Brain pericyte (primary cell): ENCODE measurements at places on chromosomes 1 and 21.

DNA sequence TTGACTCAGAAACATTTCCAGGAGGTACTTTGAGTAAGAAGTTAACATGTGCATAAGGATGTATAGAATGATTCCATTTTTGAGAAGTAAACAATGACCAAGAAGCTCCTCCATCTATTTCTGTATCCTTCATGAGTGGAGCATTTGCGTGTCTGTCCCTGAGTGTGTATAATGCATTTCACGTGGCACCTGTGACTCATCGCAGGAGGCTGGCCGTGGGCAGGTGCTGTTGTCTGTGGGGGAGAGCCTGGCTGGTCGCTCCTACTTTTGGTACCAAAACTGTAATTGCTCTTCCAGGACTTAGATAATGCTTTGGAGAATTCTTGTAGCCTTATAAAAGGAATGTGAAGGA, 16.5 kb downstream of the SLC37A1 start:
- DNase-seq, result no peak

DNA sequence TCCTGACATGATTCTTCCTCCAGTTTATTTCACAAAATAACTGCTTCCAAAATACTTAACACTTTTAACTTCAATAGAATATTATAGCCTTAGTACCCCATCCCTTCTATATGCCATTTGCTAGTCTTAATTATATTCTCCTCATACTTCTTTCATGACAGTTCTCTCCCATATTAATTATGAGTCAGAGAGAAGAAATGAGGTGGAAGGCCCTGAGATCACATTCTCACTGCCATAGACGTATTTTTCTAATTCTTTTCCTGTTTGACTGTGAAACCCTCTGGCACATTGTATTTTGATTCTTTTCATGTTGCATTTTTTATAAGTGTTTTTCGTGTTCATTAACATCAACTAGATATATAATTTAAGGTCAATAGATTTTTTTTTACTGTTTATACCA, 88.4 kb downstream of the GTF2B start:
- no peak for DNase-seq

DNA sequence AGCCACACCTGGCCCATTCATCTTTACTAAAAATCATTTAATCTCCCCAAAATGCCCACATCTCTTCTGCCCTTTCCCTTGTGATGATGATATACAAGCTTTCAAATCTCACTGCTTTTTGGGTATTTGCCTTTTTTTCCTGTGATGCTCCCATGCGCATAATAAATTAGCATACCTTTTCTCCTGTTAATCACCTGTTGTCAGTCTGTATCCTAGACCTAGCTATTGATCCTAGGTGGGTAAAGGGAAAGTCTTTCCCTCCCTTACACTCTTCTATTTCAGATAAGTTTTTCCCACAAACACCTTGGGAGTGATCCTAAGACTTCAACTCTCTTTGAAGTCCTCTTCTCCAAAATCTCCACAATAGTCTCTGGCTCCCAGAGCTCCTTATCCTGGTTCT, 12.0 kb upstream of the SLC35A3 start:
- DNase-seq, result no peak

DNA sequence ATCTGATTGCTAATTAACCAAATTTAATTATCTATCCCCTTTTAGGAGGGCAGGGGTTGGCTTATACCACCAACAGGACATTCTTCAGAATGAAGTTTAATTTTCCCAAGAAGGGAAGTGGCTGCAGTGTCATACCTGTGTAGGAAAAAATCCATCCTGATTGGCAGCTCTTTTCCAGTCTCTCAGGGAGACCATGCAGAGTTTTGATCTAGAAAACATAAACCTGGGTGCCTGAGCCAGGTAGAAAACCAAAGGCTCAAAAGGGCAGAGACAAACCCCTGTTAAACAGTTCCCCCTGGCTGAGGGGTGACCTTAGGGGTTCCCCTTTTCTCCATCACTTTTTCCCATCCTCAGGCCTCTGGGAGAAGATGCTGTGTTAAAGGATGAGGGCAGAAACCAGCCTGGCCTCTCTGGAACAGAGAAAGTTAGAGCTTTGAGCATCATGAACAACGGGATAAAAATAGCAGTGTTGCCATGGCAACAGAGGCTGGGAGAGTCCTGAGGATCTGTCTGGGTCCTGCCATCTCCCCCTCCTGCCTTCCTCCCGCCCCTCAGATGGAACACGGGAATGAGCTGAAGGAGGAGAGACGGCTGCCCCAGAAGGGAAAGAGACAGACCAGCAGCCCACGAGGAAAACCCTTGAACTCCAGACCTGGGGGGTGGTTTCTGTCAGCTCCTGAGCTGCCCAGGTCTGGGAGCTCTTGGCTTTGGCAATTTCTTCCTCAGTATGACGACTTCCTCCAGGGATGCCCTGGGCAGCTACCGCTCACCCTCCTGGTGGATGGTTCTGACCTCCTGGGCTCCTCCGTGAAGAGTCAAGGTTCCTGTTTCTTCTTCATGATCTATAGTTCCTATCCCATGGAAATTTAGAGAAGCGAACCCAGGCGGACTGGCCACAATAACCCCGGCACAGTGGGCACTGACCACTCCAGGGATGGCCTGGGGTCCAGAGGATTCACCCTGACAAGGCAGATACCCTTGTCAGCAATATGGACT, 14.0 kb upstream of the LEMD1 start:
- DNase-seq, result no peak

- no peak for DNase-seq
These were observed 49.7 kb downstream of the RASSF5 start for GRCh38 chr1:206556750-206557635.

DNA sequence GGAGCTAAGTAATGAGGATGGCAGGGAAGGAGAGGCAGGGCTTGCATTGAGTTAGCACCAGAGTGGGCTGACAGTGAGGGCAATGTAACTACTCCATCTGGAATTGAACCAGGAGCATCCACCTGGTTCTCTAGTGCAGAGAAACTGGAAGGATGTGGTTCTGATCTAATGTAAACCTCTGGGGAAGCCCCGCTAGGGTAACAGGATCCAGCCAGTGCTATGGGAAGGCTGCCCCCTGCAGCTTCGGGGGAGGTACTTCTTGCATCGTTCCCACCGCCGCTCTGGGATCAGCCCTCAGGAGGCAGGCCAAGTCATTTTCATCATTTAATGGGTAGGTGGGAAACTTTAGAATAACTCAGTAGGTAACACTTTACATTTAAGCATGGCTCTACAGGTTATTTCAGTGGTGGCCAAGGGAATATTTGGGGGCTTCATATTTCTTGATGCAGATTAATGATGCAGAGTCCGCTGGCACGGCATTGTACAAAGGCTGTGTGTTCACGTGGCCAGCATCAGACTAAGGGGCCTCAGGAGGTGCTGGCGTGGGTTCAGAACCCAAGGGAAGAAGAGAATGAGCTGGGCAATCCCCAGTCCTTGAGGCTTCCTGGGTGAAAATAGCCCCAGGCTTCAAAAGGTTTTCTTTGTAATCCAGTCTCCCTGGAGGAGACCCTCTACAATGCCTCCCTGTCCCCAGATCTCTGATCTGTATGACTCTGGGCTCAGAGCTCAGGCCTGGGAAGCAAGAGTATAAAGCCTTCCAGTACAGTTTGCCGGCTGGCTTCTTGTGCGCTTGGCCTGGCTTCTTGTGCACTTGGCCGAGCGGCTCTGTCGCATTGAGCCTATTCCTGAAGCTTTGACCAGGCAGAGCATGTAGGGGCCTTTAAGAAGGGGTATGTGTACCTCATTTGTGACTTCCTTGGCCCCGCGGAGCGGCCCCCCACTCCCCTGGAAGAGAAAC, 26.4 kb upstream of the KAZN start:
- DNase-seq, result no peak

DNA sequence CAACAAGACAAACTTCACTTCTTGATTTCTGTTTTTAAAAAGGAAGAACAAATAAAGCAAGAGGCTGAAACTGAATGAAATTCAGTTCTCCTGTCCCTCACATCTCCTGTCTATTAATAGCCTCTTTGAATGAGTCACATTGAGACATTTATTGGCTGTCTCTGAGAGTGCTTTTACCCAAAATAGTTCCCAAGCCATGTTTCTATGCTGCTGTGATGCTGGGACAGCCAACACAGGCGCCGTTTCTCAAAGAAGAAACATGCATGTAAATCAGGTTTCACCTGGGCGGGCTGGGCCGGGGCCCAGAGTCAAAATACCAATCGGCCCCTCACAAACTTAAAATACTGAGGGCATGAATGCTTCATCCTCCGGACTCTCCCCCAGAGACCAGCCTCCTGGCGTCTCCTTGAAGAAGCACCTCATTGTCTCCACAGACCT, 105.2 kb downstream of the EDEM3 start:
- no peak for DNase-seq

GRCh38 chr1:99279525-99279924, 15.2 kb downstream of the PLPPR4 start:
- no peak for DNase-seq

DNA sequence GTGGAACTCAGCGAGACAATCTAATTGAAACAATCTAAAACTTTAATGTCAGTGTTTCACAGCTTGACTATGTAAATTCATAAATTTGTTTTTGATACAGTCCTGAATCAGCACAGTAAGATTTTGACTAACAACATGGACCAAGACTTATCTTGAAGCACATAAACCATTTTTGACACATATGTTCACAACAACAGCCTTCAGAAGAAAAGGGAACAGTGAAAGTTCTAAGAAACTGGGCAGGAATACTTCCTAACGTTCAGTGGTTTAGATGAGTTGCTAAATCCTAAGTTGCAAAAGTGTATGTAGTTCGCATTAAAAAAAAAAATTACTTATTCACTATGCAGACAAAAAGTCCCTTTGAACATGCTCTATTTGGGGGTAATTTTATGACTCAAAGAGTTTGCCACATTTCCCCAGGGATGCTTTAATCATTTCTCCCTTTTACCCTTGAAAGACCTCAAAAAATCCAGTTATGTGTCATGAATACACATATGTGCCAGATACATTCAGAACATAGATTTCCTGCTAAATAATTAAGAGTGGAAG, 120.2 kb downstream of the MRPL39 start:
- no peak for DNase-seq

DNA sequence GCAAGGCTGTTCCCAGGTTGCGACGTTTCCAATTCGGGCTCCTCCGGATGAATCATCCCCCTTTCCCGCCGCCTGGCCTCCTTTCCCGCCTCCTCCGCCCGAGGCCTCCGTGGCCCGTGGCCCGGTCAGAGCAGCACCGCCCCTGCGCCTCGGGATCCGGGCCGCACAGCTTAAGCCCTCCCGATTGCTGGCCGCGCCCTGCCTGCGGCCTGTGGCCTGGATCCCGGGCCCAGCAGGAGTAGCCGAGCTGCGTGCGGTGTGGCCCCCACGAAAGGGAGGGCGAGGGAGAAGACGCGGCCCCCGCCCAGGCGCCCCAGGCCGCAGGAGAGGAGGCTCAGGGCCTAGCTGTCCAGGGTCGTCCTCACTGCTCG, 1.0 kb downstream of the TMEM200B start:
- DNase-seq, result no peak

DNA sequence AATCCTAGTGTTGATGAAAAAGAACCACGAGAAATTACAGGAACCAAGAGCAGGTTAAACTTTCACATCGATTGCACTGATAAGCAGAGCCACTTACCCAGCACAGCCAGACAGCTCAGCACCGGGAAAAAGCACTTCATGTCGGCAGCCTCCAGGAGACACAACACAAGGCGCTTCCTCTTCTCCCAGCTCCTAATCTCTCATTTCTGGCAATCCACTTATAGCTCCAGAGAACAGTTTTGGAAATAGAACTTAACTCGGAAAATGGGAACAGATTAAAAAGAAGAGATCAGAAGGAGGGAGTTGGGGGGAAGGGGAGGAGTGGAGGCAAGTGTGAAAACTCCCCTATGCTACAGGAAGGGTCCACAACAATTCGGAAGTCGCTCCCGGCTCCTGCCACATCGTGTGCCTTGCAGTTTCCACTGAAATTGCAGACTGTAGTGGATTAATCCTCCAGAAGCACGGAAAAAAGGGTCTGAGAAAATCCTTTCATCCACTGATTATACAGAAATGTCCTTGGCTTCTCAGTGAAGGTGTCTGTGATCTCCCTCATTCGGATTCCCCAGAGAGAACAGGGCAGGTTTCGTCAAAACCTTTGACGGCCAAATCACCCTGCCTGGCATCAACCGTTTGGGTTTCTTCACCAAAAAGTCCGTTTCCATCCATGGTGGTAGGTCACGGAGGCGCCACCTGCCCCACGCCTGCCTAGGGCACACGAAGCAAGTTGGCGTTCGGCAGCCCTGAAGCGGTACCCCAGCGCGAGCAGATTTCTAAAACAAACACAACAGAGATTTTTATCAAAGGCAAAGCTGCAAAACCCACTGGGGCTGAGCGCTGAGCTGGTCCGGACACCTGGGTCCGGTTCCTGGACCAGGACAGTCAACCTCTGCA, 1.1 kb downstream of the IGSF3 start:
- no peak for DNase-seq

DNA sequence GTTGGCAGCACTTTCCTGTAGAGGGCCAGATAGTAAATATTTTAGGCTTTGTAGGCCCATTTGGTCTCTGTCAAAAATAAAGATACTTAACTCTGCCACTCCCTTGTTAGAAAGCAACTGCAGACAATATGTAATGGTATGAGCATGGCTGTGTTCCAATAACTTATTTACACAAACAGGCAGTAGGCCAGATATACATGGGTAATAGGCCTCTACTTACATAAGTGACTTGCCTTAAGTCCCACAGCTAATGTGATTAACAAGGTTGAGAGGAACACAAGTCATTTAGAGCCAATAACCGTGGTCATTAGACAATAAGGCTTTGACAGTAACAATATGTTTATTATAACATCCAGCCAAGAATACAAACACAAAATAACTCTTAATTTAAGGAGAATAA, 17.4 kb downstream of the CCT8 start:
- DNase-seq, result no peak

GRCh38 chr21:42061195-42061985, 9.7 kb upstream of the UMODL1 start:
- no peak for DNase-seq

- DNase-seq, result no peak
These were observed 262.5 kb upstream of the B3GALT2 start for GRCh38 chr1:193448682-193449461.

GRCh38 chr1:245842106-245842505, 665.0 kb downstream of the SMYD3 start:
- no peak for DNase-seq

DNA sequence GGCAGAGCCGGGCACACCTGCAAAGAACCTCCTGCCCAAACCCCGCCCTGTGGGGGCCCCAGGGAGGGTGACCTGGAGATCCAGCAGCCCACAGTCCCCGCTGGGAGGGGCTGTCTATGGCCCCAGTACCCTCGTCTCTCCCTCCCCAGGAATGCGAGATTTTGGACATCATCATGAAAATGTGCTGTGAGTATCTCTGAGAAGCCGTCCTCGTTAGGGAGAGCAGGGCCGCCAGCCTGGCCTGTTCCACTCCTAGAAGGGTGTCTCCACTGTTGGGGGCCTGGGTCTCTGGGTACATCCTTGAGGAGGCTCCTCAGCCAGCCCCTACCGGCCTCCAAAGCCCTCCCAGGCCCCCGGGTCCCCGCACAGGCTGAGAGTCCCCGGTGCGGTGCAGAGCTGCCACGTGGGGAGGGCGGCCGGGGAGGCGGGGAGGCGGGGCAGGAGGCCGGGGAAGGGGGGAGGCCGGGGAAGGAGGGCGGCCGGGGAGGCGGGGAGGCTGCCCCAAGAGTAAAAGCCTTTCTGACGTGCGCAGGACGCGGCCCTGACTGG, 18.7 kb downstream of the COL6A1 start:
- no peak for DNase-seq

GRCh38 chr1:25699500-25700143, 83.0 kb downstream of the MAN1C1 start:
- no peak for DNase-seq
